ENCODE measurements at places on chromosomes 7 and 10. TPM values are rescaled to one million over a fixed set of nuclear protein-coding genes. Genes with fewer than 3 reads are reported as not detected.

The RELN gene
- not detected for total RNA-seq

The AQP1 gene
- 0.19 TPM for total RNA-seq

The PON1 gene
- total RNA-seq: not detected

The ZNF680 gene
- total RNA-seq: 10.0 TPM

The FAM25A gene
- total RNA-seq: not detected

The CREB3L2 gene
- total RNA-seq: 23.9 TPM

The FRMD4A gene
- total RNA-seq: 0.98 TPM

The SNCG gene
- total RNA-seq: not detected

The CXCL12 gene
- total RNA-seq: not detected

The TMEM196 gene
- total RNA-seq: not detected

- DNase-seq: no peak
These were observed 42.8 kb downstream of the HERPUD2 start for GRCh38 chr7:35652124-35652523.

DNA sequence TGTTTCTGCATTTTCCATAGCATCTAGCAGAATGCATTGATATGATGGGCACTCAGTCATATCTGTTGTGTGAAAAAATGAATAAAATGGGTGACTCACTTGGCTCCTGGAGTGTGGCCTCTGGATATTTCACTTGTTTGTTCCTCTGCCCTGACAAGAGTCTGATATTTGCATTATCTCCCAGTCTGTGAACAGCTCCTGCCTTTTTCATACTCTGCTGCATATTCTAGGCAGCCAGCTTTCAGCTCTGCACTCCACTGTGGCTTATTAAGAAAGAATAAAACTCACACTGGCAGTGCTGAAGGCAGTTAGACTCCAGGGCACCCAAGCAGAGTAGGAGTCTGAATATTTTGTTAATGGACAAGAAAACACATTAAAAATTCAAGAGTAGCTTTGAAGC, 623.9 kb downstream of the SORCS1 start:
- DNase-seq: no peak

GRCh38 chr10:67936416-67936815, 52.0 kb downstream of the SIRT1 start:
- no peak for DNase-seq

DNA sequence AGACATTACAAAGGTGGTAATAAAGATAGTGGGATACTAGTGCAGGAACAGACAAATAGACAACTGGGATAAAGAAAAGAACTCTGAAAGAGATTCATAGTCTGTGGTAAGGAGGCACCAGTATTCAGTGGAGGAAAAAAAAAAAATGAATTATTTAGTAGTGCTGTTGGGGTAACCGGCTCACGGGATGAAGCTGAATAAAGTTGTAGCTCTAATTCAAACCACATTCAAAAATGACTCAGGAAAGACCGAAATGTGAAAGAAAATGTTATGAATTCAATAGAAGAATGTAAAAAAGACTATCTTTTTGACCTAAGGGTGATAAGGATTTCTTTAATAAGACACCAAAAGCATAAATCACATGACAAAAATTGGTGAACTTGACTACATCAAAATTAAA, 83.1 kb upstream of the HABP2 start:
- DNase-seq: no peak

- no peak for DNase-seq
These were observed 169.9 kb upstream of the POT1 start for GRCh38 chr7:125099519-125099918.

DNA sequence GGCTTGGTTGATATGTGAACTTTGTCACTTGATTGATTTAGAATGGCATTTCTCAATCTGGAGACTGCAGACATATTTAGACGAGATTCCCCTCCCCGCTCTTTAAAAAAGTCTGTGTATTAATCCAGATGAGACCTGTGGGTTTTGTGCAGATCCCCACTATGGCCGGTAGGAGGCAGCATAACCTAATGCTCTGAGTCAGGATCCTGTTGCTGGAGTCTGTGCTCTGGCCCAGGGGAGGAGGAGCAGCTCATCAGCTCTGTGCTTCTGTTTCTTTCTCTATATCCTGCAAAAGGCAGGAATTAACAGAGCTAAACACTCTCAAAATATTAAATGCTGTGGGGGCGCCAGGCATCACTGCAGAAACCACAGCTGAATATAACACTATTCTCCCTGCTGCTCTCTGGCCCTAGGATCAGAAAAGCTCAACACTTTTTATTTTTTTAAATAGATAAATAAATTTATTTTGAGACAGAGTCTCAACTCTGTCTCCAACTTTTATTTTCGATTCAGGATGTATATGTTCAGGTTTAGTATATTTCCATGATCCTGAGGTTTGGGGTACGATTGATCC, 23.9 kb upstream of the SEPHS1 start:
- peak; percentile 71 for DNase-seq

DNA sequence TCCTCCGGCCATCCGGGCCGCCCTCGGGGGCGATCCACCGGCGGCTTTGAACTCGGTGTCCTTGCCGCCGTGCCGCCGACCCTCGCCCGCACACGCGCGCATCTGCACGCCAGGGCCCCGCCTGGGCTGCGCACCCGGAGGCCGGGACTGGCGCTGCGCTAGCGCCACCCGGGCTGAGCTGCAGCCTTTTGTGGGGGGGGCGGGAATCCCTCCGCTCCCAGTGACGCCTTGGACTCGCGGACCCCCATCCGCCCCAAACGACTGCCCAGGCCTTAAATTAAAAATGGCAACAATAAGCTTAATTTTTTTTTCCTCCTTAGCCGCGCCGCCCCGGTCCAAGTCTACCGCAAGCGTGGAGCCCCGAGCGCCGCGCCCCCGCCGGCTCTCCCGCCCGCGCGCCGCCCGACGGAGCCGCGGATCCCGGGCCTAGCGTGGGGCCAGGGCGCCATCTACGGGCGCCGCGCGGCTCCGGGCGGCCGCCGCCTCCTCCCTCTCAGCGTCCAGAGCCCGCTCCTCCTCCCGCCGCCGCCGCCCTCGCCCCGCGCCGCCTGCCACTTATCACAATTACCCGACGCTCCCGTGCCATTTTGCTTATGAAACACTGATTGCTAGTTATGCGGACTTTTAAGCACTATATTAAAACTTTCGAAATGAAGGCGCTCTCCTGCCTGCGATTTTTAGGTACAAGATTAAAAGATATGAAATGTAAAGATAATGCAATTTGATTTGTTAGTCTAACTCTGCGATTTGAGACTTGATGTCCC, 7.5 kb upstream of the EBF3 start:
- DNase-seq: no peak

DNA sequence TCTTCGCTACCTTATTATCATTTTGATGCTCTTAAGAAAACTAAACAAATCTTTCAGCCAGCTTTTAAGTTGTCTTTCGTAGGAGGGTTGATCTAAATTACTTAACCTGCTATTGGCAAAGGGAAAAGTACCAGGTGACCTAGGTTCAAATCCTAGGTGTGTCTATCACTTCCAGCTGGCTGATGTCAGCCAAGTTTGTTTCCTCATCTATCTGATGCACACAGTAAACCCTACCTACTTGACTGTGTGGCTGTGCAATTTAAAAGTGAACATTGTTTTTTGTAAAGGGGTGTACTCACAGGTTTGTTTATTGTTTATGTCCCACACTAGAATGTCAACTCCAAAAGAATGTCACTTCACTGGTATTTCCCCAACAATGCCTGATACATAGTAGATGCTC, 21.9 kb upstream of the CAMK1D start:
- no peak for DNase-seq

GRCh38 chr10:114499116-114499515, 94.8 kb upstream of the AFAP1L2 start:
- DNase-seq: no peak

DNA sequence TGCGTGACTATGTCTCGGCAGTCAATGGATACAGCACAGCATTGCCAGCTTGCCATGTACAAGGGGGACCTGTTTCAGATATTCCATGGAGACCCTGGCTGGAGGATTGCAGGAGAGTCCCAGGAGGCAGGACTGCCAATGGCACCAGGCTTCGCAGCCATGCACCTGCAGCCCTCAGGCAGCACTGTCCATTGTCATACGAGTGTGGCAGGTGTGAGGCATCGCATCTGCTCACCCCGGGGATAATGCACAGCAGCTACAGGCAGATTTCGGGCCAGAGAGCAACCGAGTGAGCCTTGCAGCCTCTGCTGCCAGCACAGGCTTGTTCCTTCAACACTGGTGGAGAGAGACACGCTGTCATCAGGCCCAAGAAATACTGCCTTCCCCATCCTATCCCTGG, 415.1 kb downstream of the PAXIP1 start:
- no peak for DNase-seq

- DNase-seq: no peak
These were observed 149.7 kb downstream of the PRPF18 start for GRCh38 chr10:13736506-13736905.

DNA sequence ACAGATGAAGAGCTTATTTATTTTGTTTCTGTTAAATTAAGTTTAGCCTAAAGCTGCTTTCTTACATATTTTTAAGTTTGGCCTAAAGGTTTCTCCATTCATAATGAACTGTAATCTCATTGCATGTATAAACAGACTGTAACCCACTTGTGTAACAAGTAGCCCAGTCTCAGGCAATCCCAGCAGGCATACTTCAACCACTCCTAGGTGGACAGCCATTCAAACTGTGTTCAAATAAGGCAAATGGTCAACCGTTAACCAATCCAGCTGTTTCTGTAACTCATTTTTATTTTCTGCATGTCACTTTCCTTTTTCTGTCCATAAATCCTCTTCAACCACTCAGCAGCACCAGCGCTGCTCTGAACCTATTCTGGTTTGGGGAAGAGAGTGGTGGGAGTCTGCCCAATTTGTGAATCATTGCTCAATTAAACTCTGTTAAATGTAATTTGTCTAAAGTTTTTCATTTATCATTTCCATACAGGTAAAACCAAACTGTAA, 35.9 kb downstream of the PHYHIPL start:
- DNase-seq: no peak

DNA sequence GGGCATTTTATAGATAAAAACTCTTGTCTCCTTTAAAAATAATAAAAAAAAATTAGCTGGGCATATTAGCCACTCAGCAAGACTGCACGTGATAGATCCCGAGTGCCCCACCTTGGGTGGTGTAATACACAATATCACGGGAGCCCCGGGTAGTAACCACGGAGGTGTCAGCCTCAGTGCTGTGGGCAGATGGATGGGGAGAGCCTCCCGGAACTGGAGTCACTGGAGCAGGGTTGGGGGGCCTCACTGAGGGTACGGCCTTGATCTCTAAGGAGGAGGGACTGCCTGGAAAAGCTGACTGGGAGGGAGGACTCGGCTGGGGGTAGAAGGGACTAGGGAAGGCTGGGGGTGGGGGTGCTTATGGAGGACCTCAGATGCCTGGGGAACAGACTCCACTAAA, 12.6 kb downstream of the LEP start:
- DNase-seq: no peak

- DNase-seq: no peak
These were observed 10.4 kb upstream of the ZNF485 start for GRCh38 chr10:43595739-43596298.

DNA sequence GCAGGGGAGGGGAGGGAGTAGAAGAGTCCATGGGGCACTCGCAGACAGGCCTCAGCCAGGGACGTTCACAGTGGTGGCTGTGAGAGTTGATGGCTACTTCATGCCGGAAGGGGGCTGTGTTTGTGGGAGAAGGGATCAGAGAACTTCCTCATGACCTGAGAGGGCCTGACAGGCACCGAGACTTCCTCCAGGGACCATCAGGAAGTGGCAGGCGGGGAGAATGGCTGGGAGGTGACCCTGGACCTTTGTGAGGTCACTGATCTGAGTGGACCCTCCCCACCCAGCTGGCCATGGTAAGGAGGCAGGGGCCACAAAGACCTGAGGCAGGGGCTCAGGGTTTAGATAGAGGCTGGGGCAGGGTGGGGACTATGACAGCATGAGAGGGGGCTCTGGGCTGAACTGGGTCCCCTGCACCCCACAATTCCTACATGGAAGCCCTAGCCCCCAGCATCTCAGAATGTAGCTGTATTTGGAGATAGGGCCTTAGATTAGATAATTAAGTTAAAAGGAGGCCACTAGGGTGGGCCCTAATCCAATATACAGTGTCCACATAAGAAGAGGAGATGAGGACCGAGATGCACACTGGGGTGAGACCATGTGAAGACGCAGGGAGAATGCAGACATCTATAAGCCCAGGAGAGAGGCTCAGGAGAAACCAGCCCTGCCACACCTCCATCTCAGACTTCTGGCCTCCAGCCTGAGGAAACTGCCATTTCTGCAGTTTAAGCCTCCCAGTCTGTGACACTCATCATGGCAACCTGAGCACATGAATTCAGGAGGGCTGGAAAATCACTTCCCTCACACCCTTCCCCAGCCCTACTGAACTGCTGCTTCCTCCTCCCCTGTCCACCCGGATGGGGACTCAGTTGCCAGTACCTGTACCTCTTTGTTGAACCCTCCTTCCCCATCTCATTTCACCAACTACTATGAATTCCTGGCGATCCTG, 273.9 kb upstream of the ZNF32 start:
- no peak for DNase-seq

- DNase-seq: no peak
These were observed 286.6 kb downstream of the SEMA3D start for GRCh38 chr7:84900215-84900614.

- DNase-seq: no peak
These were observed 2.2 kb upstream of the ZNF92 start for GRCh38 chr7:65371468-65371867.

DNA sequence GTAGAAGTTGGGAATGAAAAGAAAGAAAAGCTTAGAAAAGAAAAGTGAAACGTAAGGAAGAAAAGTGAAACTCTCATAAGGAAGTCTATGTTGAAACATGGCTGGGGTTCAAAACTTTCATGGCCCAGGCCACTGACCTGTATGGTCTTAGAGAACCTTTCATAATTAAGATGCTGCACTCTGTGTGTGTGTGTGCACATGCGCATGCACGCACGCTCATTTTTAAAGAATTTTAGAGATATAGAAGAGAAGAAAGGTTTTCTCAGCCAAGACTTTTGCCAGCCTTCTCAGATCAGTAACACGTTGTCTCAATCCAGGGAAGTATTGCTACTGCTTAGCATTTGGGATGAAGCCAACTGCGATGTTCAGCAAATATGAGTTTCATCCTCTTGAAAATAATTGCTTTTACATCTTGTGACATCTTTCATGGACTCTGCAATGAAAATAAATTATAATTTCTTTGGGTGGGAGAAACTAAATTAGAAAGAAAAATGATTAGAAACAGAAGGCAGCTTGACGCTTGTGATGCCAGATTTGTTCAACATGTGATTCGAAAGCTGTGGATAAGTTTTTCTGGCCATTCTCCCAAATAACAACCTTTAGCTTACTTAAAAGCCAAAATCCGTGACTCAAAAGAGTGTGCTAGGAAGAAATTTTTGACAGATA, 16.2 kb upstream of the SLC26A4 start:
- DNase-seq: no peak

DNA sequence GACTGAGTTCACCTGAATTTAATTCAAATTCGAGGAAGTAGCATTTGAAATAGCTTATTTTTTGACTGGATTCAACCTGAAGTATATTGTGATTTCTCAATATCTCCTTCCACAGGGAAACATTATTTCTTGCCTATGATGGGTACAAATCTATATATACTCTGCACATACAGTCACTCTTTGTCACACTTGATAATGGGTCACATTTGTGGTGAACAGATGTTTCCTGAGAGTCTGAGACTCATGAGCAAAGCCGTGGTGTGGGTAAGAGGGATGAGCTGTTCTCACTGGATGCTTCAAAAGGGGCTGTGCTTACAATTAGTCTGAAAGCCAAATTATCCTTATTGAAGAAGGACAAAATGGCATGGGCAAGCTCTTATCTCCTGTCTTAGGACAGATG, 18.0 kb upstream of the TBXAS1 start:
- no peak for DNase-seq
